ENCODE measurements at places on chromosomes 2 and 18.

- DNase-seq, result no peak
Measured at GRCh38 chr2:210752532-210752931, 196.1 kb downstream of the CPS1 start.

- DNase-seq, result no peak
Measured at GRCh38 chr2:178105566-178105965, 6.7 kb upstream of the RBM45 start.

GRCh38 chr2:42169874-42170521 lies 845 bp downstream of the EML4 start:
- DNase-seq, result no peak

DNA sequence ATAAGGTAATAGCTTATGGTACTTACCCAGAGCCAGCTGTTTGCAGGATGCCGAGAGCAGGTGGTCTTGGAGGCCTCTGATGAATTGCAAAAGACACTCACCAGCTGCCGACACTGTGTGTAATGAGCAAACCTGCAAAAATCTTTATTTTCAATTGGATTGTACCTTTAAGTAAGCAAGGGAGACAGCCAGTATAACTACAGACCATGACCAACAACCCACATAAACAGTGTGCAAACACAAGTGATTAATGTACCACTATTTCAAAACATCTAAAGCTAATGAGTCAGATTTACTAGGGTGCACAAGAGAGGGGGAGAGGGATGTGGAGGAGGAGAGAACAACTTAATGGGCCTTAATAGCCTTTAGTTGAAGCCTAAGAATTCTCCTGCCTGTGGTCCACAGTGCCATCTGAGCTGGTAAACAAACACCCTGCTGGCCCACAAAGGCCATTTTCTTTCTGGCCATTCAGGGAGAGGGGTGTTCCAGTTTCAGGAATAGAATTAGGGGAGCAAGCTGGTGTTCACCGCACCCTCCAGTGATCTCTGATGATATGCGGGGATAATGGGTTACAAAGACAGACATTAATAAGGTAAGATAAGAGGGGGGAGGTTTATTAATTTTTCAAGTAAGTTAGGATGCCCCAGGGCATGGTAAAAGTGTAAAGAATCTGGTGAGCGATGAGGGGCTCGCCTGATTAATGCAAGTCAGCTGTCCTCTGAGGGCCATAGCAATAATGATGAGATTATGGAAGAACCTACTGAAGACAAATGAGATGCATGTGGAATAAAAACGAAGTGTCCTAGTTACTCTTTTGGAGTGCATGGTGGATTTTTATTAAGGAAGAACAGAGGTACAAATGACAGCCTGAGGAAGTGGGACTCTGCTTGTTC lies 196.4 kb downstream of the HRH4 start:
- peak; percentile 61 for DNase-seq

- peak; percentile 5 for DNase-seq
Measured at GRCh38 chr2:59296279-59296678, 1055.2 kb upstream of the FANCL start.

DNA sequence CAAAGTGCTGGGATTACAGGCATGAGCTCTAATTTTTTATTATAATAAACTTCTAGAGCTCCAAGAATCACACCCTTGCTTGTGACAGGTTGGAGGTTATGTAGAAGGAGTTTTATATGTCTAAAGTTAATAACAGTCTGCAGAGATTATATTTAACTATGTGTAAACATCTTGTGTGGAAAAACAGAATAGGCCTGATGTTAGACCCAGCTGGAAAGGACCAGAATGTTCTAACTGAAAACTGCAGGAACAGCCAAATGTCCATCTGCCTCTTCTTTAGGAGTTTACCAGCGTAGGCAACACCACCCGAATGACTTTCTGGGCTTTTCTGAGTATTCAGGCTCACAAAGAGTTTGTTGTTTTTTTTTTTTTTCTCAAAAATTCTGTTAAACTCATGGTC lies 67.1 kb upstream of the CDCA7 start:
- DNase-seq, result no peak

- no peak for DNase-seq
Measured at GRCh38 chr18:285817-286216, 18.0 kb upstream of the THOC1 start.

- peak; percentile 71 for DNase-seq
Measured at GRCh38 chr2:235669983-235670962, 176.4 kb downstream of the AGAP1 start.

DNA sequence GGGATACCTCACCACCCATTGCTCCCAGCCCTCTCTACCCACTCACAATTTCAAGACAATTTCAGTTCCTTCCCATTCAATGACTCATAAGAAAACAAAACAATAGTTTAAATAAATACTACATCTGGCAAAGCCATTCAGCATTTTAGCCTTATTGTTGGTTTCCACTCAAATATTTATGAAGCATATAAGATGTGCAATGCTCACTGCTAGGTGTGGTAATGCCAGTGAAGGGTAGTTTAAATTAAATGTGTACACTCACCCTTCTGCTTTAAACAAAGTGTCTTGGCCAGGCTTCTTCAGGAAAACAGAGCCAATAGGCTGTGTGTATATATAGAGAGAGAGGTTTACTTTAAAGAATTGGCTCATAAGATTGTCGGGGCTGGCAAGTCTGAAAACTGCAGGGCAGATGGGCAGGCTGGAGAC lies 37.0 kb downstream of the INO80C start:
- no peak for DNase-seq

- peak; percentile 23 for DNase-seq
Measured at GRCh38 chr2:64562148-64562784, 38.1 kb downstream of the AFTPH start.

DNA sequence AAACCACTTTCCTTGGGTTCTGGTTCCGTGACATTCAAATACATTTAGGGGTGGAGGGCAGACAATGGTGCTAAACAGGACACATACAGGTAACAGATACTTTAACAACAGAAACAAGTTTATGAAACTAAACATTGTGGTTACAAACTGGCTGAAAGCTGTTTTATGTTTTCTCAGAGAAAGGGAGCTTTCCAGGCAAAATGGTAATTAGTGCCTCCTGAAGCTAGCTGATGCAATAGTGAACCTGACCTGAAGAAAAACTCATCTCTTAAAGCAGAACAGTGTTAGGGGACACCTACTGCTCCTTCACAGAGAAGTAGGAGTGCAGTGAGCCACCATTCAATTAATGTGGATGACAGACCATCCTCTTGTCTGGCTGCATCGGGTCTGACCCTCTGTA lies 138.9 kb downstream of the CCDC148 start:
- no peak for DNase-seq

DNA sequence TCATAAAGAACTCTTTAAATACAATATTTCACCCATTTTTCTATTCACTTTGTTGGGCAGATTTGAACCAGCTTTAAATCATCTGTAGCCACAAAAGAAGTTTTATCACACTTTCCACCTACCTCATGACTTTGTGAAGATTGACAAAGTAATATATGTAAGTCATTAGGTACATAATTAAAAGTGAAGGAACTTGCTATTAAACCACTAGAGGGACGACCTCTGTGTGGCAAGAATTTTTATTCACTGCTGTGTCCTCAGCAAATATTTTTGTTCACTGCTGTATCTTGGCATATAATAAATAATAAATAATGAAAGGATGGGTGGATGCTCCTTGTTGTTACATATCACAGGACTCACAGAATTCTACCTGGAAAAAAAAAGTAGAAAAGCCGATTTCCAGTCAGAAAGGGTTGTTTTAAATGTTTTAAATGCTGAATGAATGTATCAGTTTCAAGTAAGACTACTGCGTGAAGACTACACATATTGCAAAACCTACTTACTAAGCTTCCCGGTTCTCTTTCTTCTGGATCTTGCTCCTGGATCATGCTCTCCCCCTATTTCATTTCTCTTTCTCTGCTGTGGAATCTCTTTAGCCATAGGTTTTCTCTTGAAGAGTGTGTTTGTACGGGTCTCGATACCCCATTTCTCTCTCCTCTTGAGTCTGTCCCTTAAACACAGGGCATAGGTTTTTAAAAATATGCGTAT lies 44.8 kb downstream of the KCMF1 start:
- no peak for DNase-seq

DNA sequence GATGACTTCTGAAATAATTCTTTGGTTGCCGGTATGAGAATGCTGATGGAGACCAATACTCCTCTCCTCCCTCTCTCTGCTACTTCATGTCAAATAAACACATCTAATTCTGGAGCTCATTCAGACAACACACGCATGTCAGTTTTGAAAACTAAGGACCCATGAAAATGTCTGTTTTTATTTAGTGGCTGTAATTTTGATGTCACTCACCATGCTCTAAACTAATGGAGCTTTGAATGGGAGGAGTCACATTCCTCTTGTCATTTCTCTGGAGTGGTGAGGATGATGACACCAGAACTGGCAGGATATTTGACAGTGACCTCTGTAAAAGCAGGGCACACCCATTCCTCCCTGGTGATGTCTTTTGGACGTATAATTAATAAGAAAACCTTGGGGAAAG lies 163.0 kb downstream of the PHLPP1 start:
- peak; percentile 15 for DNase-seq

DNA sequence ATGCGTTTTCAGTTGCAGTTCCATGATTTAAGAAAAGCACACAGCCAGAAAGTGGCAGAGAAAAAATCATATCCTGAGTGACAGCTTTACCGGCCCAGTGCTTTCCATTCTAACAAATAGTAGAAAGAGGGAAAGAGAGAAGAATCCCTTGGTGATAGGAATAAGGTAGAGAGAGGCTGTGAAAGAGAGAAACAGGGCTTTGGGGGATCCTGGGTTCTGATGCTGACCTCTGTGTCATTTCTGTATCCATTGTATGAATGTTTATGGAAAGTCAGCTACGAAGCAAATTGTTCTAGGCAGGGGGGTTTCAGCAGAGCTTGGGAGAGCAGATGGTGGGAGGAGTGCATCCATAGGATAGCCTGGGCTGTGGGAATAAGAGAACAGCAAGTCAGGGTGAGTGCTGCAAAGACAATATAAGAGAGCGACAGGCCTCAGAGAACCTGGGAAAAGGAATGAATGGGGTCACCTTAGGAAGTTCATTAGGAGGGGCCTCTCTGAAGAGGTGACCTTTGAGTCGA lies 203.4 kb upstream of the TNP1 start:
- no peak for DNase-seq

DNA sequence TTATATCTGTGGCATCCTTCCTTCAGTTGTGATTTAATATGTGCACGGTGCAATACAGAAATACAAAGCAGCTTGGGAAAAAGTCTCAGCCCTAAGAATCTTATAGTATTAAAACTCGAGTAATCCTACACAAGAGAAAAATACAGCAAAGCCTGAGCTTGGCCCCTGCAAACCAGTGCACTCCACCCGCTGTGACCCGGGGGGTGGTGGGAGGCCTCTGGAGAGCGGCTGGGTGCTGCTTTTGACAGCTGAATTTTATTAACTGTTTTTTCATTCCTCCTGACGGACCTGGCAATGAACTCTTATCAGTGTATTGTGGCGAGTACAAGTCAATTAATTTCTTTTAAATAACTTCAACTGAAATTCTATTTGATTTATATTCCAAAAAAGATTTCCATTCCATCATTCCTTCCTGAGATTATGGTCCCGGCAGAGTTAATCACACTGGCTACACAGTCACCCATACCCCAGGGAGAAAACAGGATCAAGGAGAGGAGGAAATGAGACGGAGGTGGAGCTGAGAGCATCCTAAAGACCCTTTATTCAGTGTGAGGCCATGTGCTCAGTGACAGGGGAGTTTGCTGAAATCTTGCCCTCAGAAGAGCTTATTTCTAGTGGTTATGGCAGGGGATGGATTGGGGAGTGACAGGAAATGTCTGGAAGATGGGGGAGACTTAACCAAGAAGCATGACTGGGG lies 124.8 kb downstream of the KLHL29 start:
- DNase-seq, result no peak

GRCh38 chr2:236446521-236446920 lies 123.1 kb upstream of the ACKR3 start:
- no peak for DNase-seq

DNA sequence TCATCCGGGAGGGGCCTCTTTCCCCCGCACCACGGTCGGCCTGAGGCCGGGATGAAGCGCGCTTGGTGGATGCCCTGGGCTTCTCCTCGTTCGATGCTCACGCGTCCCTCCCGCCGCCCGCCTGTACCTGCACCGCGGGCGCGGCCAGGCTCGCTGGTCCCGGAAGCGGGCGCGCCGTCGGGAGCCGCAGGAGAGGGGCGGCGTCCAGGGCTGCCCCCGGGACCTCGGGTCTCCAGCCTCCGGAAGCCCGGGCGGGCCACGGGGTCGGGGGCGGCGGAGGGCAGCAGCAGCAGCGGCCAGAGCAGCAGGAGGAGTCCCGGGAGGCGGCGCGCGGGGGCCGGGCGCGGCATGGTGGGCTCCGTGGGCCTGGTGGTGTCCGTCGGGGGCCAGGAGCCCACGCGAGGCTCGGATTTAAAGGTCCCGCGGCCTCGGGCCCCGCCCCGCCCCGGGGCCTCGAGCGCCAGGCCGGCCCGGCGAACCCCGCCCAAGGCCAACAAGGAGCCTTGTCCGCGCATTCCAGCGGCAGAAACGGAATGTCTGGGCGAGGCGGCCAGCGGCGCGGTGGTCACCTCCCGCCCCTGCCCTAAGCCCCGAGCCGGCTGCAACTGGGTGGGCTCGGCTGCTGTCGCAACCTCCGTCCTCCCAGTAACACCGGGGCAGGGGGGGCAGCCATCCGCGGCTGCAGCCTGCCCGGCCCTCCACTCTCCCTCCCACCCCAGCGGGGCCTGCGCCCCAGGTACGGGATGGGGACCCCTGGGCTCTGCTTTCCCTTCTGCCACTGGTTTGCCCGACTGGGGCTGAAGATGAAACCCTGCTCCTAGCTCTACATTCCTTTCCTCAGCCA lies at the start of gene MATN3:
TSS of gene MATN3 (minus strand) at position 387 of the 844 bp plus-strand sequence. CDS start at position 350, 37 bp downstream.
- peak; percentile 12 for DNase-seq

DNA sequence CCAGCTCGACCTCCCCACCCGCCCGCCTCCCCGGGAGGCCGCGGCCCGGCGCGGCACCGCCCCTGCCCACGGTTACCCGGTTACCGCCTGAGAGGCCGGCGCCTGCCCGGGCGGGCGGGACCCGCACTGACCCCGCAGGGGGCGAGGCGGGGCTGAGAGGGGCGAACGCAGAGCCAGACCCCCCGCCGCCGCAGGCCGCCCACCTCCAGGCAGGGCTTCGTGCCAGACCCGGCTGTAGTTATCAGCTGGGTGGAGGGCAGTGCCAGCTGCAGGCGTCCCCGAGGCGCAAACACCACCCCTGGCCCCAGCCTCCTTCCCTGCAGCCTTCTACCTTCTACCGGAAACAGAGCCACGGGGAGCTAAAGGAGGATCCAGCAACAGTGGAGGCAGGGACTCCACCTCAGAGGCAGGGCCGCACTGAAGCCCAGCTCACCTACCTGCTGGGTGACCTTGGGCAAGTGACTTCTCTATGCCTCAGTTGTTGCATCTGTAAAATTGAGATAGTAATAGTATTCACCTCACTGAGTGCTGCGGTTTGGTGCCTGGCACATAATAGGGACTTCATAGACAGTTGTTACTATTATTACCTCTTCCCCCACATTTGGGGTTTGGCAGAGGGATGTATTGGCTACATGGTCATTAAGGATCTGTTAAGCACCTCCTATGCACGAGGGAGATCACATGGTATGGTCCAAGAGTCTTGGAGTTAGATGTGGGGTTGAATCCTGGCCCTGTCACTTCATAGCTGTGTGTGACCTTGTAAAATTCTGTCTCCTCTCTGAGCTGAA lies 231.6 kb upstream of the SMAD2 start:
- no peak for DNase-seq

GRCh38 chr2:42421601-42422239 lies 60.7 kb upstream of the COX7A2L start:
- DNase-seq, result peak; percentile 13

- DNase-seq, result peak; percentile 52
Measured at GRCh38 chr2:232979871-232980461, 33.1 kb downstream of the NGEF start.

GRCh38 chr2:112869258-112869842 lies 32.8 kb upstream of the IL1B start:
- peak; percentile 85 for DNase-seq
